ENCODE measurements at places on chromosomes 5 and 9.

DNA sequence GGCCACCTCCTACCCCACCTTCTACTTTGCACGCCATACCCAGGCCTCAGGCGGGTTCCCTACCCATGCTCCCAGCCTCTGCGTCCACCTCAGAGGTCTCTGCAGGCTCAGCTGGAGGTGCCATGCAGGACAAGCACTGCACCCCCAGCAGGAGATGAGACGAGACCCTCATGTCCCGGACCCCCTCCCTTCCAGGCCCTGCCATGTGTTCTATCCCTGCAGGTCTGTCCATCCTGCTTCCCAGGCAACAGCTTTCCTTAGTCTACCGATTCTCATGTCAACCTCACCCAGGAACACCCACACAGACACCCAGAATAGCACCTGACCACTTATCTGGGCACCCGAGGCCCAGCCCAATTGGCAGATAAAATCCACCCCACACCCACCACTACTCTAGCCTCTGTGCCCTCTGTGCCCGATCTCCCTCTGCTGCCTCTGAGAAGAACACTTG lies 52.1 kb downstream of the SEMA4D start:
- DNase-seq: no peak

DNA sequence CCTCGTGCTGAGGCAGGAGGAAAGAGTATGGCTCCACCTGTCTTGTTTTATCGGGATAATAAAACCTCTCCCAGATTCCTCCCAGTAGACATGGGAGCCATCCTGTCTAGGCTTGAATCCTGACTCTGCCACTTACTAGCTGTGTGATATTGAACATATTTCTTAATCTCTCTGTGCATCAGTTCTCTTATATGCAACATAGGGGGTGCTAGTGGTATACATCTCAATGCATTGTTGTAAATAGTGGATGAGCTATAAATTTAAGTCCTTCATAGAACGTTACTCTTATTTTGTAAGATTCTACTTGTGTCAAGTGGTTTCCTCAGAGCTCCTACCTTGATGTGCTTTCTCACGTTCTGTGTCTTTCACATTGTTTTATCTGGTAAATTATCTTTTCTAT lies 417.7 kb upstream of the POU5F2 start:
- DNase-seq: no peak

DNA sequence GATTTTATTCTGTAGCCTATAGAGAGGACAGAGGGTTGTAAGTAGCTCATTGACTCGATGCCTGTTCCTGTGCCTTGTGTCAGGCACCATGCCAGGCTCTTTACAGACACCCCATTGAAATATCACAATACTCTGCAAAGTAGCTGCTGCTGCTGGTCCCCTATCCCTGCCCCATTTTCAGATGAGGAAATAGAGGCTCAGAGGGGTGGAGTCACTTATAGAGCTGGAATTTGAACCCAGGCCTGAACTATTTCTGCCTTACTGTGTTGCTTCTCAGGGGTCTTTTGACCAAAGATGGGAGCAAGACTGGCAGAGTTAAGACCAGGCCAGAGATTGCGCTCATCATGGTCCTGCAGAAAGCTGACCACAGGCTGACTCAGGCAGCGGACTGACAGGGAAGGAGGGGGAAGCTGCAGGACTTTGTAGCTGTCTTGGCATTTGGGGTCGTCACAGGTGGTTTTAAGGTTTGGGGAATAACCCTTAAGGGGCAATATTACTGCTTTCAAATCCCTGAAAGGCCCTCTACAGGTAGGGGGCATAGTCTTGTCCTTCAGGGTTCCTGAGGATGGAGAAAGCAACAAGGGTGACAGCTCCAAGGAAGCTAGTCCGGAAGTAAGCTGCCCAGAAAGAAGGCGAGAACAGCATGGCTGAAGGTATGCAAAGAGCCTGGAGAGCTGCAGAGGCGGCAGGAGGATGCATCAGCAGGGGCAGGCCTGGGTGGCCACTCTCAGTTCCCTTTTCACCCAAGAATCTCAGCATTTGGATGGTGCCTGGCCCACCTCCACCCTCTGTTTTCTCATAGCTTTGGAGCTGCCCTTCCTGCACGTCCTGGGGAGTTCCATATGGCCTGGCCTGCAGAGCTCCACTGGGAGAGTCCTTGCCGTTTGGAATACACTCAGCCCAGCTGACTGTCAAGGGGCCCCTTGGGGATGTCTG lies 18.3 kb upstream of the NDST1 start:
- peak; percentile 80 for DNase-seq

- DNase-seq: no peak
Measured at GRCh38 chr5:83447533-83447932, 24.0 kb upstream of the VCAN start.

GRCh38 chr9:110742741-110743371 lies 74.3 kb downstream of the MUSK start:
- DNase-seq: no peak

- no peak for DNase-seq
Measured at GRCh38 chr5:123520677-123521247, 8.8 kb downstream of the CSNK1G3 start.

GRCh38 chr5:78162253-78162862 lies 132.1 kb downstream of the AP3B1 start:
- DNase-seq: peak; percentile 15

GRCh38 chr5:82828211-82828610 lies 249.0 kb downstream of the TMEM167A start:
- no peak for DNase-seq

- no peak for DNase-seq
Measured at GRCh38 chr5:86979811-86980411, 287.8 kb upstream of the RASA1 start.

DNA sequence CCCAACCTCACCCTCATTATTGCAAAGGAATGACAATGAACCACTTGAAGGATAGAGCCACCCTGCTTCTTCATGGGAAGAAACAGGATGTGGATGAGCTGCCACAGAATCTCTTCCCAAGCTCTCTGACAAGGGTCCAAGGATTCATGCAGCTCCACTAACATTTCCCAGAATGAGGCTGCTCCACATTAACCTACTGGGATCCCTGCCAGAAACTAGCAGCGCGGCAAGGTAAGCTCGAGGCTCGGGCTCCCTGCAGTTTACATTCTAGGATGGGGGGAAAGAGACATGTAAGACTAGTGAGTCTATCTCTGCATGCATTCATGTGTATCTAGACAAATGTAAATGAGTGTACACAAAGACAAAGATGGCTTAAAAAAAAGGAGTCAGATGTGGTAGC lies 12.1 kb downstream of the DCAF12 start:
- no peak for DNase-seq

GRCh38 chr9:22863736-22864135 lies 417.1 kb downstream of the DMRTA1 start:
- no peak for DNase-seq

DNA sequence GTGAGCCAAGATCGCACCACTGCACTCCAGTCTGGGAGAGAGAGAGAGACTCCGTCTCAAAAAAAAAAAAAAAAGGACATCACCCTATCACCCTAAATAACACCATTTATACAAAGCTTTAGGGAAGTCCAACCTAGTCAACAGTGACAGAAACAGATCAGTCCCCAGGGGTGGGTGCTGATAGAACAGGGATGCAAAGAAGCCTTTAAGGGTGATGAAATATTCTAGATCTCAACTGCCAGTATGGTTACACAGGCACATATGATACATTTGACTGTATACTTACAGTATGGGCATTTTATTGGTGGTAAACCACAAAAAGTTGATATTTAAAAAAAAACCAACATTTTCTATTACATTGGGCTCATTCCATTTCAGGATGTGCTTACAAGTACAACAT lies 4.8 kb downstream of the RETREG1 start:
- DNase-seq: no peak

- peak; percentile 67 for DNase-seq
Measured at GRCh38 chr5:61732369-61732768, 400.3 kb downstream of the ZSWIM6 start.

GRCh38 chr5:168114444-168115017 lies 176.9 kb upstream of the WWC1 start:
- peak; percentile 40 for DNase-seq

- DNase-seq: no peak
Measured at GRCh38 chr5:36666274-36666673, 59.9 kb downstream of the SLC1A3 start.

- no peak for DNase-seq
Measured at GRCh38 chr9:109537288-109537687, 39.2 kb upstream of the PTPN3 start.

- DNase-seq: no peak
Measured at GRCh38 chr9:18448101-18448500, 25.9 kb upstream of the ADAMTSL1 start.

GRCh38 chr5:58453306-58453705 lies 6.6 kb downstream of the PLK2 start:
- no peak for DNase-seq

DNA sequence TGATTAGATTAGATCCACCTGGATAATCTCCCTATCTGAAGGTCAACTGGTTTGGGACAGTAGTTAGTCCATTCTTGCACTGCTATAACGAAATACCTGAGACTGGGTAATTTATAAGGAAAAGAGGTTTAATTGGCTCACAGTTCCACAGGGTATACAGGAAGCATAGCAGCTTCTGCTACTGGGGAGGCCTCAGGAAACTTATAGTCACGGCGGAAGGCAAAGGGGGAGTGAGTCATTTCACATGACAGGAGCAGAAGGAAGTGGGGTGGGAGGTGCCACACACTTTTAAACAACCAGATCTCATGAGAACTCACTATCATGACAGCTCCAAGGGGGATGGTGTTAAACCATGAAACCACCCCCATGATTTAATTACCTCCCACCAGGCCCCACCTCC lies 9.9 kb downstream of the C9orf40 start:
- DNase-seq: no peak

DNA sequence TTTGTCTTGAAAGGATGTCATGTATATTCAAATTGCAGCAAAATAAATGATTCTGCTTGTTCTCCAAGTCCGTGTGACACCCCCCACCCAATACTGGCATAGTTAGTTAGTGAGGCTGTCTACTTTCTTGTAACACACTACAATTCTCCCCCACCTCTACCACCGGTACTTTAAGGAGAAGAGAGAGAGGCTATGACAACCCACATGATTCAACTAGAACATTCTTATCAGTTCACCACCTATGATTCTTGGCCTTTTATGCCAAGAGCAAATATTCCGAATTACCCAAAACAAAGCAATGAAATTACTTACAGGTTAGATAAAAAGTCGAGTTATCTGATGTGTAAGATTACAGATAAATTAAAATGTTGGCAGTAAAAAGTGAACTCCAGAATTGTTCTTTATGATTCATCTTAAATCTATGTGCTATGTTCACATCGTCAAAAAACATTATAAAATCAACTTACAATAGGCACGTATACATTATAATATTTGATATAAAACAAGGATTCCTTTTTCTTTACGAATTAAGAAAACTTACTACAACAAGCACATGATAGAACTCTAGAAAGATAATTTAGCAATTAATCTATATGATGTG lies 14.4 kb downstream of the MEF2C start:
- no peak for DNase-seq

GRCh38 chr5:43418561-43418960 lies 6.4 kb upstream of the CCL28 start:
- no peak for DNase-seq

DNA sequence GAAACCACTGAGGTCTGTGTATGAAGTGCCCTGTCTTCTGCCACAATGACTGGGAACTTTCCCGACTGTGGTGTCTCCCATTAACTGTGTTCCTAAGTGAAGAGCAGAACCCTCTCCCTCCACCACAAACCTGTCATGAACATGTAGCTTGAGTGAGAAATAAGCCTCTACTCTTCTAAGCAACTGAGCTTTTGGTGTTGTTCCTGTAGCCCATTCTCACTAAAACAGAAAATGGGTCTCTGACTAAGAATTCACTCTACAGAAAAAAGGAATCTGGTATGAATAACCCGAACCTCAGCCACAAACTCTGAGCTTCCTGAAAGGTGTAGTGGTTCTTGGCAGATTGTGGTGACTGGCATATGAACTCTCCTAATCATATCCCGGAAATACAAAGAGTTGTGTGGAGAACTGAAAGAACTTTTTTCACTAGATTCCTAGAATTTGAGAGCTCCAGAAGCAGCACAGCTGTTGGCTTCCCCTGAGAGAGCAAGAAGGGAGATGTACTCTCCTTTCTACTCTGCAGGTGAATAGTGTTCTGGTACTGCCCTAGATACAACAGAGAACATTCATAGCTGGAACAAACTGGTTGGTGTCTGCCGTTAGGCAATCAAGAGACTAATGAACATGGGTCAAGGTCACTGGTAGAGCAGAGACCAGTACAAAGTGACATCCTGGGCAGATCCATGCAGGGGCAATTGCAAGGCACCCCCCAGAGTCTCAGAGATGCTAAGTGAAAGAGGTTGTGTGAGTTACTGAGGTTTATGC lies 283.8 kb downstream of the PDE4D start:
- no peak for DNase-seq

DNA sequence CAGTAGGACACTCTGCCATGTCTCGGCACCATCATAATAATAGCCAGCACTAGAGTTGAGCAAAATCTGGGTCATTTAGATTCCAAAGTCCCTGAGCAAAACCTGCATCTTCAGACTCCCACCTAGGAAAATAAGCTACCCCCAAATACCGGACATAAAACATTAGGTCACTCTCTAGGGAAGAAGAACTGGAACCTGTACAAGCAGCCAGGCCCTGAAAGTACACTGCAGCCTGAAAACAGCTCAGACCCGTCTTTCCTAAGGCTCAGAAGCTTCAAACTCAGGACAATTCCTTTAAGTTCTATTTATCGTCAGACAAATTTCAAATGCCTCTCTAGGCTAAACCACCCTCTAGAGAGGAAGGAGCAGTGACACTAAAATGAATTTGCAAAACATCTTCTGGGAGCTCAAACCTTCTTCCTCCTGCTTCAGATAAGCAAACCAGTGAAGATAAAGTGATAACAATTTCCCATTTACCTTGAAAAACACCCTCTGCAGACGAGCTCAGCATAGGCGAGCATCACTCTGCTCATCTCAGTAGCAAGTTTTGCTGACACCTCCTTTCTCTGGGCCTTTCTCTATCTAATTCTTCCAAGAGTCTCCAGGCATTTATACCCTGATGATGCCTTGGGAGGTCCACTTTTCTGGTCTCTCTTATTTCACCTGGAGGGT lies 34.0 kb downstream of the ADAM19 start:
- DNase-seq: no peak

DNA sequence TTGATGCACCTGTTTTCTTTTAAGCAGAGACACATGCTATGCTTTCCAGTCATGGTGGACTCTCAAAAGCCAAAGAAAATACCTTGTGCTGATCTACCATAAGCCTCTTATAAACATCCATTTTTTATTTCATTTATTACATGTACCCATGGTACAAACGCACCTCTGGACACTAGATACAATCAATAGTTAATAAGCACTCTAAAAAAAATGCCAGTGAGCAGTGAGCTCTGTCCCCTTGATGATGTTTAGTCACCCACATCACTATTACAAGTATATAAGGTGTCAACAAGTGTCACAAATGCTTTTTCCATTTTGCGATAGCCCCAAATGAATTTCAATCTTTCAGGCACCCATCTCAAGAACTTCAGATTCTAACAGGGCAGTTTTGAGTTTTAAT lies 5.9 kb downstream of the KLF4 start:
- DNase-seq: no peak

- no peak for DNase-seq
Measured at GRCh38 chr9:115115117-115115880, 2.7 kb downstream of the TNC start.

GRCh38 chr5:160432196-160432595 lies 10.5 kb downstream of the PTTG1 start:
- no peak for DNase-seq

- DNase-seq: no peak
Measured at GRCh38 chr5:154647114-154647760, 107.9 kb upstream of the LARP1 start.

All from putamen (tissue), 1 donor.